ENCODE measurements at places on chromosomes 1 and 21.

GRCh38 chr1:175933801-175934200 lies 190.4 kb upstream of the TNR start:
- DNase-seq: no peak

GRCh38 chr1:206962272-206962671 lies 8.0 kb downstream of the FCAMR start:
- no peak for DNase-seq

DNA sequence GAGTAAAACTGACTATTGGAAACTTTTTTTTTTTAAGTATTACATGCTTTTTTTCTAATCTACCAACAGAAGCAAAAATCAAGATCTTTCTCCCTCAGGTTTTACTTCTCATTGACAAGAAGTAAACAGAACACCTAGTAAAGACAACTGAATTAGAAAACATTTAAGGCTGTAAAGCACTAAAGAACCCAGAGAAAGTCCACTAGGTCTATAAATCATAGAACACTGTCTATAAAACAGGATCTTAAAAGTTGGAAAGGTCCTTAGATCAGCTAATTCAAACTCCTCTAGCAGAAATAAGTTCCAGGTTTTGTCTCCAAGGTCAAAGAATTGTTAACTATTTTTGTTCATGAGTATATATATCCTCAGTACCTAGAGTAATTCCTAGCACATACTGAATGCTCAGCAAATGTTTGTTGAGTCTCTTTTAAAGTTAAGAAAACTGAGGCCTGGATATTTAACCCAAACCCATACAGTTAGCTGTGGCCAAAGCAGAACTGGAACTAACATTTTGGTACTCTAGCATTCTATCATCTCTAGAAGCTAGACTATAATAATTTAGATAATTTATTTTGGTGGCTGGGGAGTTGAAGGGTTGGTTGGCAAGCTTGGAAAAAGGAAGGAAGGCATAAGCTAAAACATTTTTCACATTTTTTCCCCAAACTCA lies 3.0 kb downstream of the EPS15 start:
- DNase-seq: no peak

DNA sequence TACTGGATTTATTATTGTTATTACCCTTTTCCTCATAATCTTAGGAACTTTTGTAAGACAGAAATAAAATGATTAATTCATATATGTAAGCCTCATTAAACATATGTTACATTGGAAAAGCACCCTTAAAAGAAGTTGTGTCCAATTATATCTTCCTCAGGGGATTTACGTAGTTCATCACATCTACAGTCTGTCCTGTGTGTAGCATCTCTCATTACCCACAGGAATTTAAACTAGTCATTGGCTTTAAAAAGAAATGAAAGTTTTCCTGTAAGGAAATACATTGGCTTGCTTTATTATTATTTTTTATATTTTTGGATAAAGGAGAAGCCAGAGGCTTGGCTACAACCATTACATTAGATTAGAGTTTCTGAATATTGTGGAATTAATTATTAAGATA lies 56.1 kb downstream of the SWT1 start:
- no peak for DNase-seq

DNA sequence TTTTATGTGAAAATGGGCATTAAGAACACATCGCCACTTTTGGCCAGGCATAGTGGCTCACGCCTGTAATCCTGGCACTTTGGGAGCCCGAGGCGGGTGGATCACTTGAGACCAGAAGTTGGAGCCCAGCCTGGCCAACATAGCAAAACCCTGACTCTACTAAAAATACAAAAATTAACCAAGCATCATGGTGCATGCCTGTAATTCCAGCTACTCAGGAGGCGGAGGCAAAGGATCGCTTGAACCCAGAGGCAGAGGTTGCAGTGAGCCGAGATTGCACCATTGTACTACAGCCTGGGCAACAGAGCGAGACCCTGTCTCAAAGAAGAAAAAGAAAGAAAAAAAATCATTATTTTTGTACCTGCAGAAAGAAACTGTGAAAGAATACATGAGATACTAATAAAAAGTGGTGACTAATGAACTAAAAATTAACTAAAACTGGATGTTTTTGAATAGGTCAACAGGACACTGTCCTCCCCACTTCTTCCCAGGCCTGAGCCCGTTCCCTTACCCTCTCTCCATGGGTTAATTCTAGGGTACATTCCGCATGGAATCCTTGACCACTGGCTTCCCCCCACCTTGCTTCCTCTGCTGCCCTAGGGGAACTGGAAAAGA lies 8.3 kb upstream of the TINAGL1 start:
- DNase-seq: no peak

DNA sequence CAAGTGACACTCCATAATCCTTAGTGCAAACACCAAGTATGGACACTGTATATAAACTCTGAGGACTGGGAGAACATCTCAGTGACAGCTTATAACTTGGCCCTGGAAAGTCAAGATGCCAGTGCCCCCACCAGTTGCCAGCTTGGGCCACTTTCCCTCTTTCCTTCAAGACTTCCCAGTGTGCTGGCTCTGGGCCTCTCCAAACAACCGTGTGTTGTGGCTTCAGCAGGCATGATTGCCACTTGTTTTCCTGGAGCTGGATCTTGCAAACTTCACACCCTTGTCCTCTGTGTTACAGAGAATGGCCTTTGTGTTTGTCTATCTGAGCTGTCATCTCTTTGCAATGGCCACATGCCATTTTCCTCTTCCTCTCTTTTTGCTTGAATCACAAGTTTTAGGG lies 37.0 kb downstream of the CCDC185 start:
- no peak for DNase-seq

DNA sequence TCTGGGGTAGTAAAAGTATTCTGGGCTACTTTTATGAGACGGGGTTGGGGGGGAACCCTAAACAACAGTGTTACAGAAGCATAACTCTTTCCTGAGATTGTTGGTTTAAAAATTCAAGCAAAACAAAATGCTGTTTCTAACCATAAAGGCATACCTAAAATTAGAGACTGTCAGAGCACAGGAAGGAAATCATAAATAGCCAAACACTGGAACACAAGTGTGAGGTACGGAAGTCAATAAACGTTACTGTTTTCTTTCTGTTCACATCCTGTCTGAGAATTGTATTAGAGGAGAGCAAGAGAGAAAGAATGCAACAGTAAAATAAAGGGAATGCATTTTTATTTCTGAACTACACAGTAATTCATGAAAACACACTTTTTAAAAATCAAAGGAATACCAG lies 42.8 kb upstream of the IL12RB2 start:
- DNase-seq: no peak

GRCh38 chr1:214838351-214838750 lies 235.4 kb downstream of the CENPF start:
- DNase-seq: no peak

- DNase-seq: peak; percentile 85
These were observed 61.0 kb downstream of the IER5 start for GRCh38 chr1:181149326-181150125.

DNA sequence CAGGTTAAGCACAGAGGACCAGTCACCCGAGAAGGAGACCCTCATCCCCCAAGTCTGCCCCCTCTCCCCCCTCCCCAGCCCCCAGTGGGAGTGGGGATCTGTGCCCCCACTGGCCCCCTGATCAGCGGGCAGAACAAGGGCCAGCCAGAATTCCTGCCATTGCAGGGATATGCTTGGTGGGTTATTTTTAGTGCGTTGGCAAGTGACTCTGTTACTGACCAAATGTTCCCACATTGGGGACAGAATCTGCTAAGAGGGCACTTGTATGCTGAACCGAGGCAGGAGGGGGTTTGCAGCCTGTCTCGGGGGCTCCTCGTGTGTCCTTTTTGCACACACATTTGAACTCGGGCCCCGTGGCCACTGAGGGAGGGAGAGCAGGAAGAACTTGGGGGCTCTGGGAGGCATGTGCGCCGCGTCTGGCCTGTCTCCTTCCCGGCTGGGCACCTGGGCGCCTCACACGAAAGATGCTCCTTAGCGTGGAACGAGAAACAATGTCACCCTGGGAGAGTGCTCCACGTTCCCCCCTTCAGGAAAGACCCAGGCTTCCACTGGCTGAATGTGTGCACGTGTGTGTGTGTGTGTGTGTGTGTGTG lies 66.4 kb upstream of the CASZ1 start:
- no peak for DNase-seq

GRCh38 chr21:38504066-38504465 lies 5.8 kb upstream of the ERG start:
- no peak for DNase-seq

DNA sequence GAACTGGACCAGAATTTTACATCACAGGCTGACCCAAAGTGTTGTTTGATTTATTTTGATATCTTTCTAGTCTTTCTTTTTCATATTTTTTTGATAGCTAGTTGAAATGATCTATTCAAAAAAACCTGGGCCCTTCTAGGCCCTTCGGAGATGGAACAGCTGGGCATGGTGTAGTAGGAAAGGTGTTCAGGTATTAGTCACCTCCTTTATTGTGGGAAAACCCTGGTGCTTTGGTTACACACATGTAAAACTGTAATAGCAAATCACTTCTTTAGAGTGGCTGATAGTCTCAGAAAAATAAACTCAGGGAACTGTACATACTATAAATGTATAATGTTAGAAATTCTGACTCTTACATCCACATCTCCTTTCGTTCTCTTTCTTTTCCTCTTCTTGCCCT lies 234.5 kb downstream of the PLA2G4A start:
- no peak for DNase-seq

DNA sequence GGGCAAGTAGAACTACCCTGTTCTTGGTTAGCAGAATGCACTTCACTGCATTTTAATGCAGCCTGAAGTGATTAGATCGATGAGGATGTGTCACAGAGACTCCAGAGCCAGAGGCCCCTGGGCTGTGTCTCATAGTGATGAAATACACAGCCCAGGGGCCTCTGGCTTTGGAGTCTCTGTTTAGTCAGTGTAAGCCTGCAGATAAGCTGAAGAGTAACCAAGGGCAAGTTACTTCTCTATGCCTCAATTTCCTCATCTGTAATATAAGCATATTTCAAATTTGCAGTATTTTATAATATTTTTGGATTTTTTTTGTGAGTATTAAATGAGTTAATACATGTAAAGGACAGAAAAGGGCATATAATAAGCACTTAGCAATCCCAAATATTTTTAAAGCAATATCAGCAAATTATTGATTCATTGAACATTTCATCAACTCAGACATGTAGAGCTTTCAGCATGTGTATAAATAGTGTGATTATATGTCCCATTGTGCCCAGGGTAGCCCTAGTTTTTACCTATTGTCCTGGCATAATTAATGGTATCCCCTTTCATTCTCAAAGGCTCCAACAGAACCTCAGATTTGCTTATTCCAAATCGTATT lies 23.6 kb upstream of the APOBEC4 start:
- no peak for DNase-seq

- no peak for DNase-seq
These were observed 93.9 kb upstream of the BEND5 start for GRCh38 chr1:48870596-48870995.

GRCh38 chr21:35343046-35343819 lies 294.1 kb upstream of the RUNX1 start:
- no peak for DNase-seq

DNA sequence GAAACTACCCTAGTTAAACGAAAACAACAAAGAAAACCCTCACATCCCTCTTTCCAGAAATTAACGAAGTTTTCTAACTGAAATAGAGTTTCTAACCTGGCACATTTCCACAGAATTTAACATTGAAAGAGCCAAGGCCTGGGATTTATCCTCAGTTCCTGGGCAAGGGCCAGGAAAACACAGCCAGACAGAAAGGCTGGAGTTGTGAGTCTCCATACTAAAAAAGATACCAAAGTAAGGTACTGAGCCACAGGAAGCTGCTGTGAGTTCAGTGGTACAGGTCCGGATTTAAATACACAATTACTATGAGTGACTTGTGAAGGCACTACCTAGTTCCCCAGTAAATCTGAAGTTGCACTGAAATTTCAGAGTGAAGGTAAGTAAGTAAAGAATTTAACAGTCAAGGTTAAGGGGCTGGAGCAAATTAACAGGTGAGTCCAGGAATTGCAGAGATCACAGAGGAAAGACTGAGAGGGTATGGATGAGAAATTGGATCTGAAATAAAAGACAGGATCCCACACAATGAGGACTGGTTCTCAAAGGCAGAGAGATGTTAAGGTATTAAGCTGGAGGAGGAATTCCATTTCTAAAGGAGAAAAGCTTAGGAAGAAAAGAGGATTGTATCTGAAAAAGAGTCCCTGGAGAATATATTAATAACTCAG lies 905 bp downstream of the LIX1L start:
- no peak for DNase-seq

DNA sequence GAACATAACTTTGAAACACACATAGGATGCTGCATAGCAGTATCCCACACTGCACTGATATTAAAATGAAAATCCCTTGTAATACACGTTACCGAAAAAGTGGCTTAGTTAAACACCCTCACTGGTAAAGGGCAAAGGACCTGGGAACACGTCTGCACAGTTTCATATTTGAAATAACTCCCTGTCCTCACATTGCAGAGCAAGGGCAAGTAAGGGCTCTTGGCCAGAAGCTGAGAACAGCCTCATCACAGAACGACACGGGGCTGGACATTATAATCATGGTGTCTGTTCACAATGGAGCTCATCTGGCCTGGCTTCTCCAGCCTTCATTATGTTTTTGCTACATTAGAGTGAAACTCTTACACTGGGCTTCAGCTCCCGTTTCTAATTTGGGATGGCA lies 207.0 kb downstream of the PCP4 start:
- DNase-seq: no peak

GRCh38 chr1:31095985-31096384 lies 30.5 kb upstream of the PUM1 start:
- no peak for DNase-seq

- DNase-seq: no peak
These were observed 356.3 kb upstream of the CAMK1G start for GRCh38 chr1:209227171-209227570.

GRCh38 chr21:29434081-29434480 lies 135.4 kb downstream of the BACH1 start:
- DNase-seq: no peak

- peak; percentile 53 for DNase-seq
These were observed 6.0 kb upstream of the AGPAT3 start for GRCh38 chr21:43858806-43859648.

DNA sequence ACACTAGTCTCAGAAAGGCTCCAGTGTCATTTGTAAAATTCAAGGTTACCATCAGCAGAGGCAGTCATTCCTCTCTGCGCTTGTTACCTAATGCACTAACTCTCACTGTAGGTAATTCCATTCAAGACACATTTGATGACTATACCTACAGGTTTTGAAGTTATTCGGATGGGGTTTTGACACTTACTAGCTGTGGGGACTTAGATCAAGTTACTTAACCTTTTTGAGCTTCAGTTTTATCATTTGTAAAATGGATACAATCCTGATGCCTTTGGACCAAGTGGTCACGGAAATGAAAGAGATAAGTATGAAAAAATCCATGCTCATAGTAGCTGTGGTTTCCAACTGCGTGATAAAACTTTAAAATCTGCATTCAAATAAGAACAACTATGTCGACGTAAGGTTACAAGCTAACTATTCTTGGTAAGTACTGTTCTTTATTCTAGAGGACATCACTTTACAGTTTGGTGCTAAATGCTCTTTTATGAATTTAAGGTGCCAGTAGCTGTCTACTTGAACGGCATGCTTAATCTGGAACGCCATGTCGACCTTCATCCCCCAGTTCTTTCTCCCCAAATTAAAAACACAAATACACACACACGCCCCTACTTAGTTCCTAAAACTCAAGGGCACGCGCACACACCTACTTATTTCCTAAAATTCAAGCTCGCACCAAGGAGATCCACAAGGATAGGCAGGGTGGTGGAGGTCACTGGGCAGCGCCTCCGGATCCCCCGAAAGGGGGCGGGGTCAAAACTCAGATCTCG lies 550 bp upstream of the NFYC start:
- DNase-seq: no peak

- DNase-seq: no peak
These were observed 87.1 kb upstream of the BCL10 start for GRCh38 chr1:85363521-85363920.

GRCh38 chr1:163047951-163048659 lies 21.1 kb upstream of the RGS4 start:
- DNase-seq: no peak
